Placental pericyte (primary cell): ENCODE measurements at places on chromosomes 7 and 10. TPM values are rescaled to one million over a fixed set of nuclear protein-coding genes. Genes with fewer than 3 reads are reported as not detected.

The UPK3B gene
- not detected in 2 replicates for total RNA-seq

The WDFY4 gene
- total RNA-seq: under 0.01 TPM in 1 of 2 replicates, not detected in the other

The CUZD1 gene
- total RNA-seq: 0.22 and 0.57 TPM in 2 replicates

The ZNF12 gene
- 18.6 and 19.8 TPM in 2 replicates for total RNA-seq

The FGL2 gene
- 0.14 and 0.44 TPM in 2 replicates for total RNA-seq

The PAPOLB gene
- total RNA-seq: under 0.01 and 0.14 TPM in 2 replicates

The PRKAR2B gene
- 7.9 and 9.6 TPM in 2 replicates for total RNA-seq
